NCI-H524 (cell line): ENCODE measurements at places on chromosomes 6 and 20.

- no peak for DNase-seq
These were observed 10.4 kb upstream of the ABHD16B start for GRCh38 chr20:63850689-63851547.

DNA sequence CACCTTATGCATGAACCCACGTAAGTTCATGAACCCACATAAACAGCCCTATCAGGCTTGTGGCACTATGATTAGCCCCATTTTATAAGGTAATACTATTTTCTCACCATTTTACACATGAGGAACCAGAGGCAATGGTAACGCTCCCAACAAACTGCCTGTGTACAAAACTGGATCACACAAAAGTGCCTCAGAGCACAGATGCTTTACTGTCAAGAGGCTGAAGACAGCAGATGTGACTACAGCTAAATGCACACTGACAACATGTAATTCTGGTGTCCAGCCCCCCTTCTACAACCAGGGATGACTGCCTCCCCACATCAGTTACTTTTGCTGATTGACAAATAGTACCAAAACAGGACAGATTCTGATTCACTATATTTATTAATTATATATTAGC is 69.6 kb downstream of the GMDS start:
- peak; percentile 92 for DNase-seq

GRCh38 chr6:167094820-167095637 is 27.9 kb upstream of the CCR6 start:
- DNase-seq, result no peak

DNA sequence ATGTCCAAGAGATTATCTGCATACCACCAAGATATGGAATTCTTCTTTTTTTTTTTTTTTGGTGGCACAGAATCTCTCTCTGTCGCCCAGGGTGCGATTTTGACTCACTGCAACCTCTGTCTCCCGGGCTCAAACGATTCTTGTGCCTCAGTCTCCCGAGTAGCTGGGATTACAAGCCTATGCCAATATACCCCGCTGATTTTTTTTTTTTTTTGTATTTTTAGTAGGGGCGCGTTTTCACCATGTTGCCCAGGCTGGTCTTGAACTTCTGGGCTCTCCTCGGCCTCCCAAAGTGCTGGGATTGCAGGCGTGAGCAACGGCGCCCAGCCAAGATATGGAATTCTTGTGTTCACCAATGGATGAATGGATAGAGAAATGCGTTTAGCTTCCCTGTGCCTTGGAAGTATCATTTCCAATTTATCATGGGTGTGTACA is 31.0 kb downstream of the POM121L2 start:
- no peak for DNase-seq

GRCh38 chr20:4681401-4681800 is 40.3 kb upstream of the PRND start:
- DNase-seq, result peak; percentile 18

DNA sequence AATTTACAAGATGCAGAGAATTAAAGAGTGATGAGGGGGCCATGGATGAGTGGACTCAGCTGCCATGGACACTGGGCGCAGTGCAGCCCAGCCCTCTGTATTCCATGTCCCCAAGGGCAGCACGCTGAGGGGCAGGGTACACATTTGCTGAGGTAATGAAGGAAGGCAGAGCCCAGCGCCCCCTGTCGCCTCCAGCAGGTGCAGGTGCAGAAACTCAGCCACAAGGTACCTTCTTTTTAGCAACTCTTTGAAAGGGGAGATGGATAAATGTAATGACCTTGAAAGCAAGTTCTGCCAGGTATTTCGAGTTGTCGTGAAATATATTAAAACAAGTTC is 7.1 kb downstream of the CD93 start:
- no peak for DNase-seq

DNA sequence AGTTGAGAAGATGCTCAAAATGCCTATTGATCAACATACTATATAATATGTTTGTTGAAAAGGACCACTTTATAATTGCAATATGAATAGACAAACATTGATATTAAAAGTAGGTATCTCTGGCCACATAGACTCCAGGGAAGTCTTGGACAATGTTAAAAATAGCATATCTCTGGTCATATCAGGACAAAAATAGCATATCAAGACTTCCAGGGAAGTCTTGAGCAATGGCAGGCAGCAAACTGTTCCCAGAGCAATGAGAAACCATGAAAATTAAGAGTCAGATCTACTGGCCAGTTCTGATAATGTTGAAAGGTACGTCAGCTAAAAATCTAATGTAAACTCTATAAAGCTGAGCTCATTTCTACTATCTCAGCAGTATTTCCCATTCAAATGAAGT is 1130.3 kb upstream of the CITED2 start:
- DNase-seq, result no peak

DNA sequence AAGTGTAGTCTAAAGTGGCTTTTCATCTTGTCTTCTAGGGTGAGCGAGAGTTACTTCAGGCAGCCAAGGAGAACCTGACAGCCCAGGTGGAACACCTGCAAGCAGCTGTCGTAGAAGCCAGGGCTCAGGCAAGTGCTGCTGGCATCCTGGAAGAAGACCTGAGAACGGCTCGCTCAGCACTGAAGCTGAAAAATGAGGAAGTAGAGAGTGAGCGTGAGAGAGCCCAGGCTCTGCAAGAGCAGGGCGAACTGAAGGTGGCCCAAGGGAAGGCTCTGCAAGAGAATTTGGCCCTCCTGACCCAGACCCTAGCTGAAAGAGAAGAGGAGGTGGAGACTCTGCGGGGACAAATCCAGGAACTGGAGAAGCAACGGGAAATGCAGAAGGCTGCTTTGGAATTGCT is 27.1 kb downstream of the C20orf173 start:
- no peak for DNase-seq

GRCh38 chr20:10686356-10687133 is 12.7 kb upstream of the JAG1 start:
- peak; percentile 84 for DNase-seq

DNA sequence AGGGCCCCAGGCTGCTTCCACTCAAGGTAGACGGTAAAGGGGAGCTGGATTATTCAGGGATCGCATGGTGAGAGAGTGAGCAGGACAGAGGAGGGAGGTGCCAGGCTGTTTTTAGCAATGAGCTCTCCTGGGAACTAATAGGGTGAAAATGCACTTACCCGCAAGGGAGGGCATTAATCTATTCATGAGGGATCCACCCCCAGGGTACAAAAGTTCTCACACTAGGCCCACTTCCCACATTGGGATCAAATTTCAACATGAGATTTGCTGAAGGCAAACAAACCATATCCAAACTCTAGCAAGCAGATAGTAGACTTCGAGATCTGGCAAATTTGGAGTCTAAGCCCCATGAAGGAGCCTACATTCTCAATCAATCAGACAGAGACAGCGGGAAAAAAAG is 408.6 kb downstream of the RNF144B start:
- no peak for DNase-seq
